LoVo (cell line): ENCODE measurements at places on chromosomes 12 and 14.
A peak's percentile ranks its signal among the peaks of the same experiment; 100 is the strongest.

GRCh38 chr12:56880125-56880992, 53.8 kb downstream of the SDR9C7 start:
- no peak for DNase-seq

GRCh38 chr12:124774054-124774461, 89.6 kb downstream of the SCARB1 start:
- no peak for DNase-seq

DNA sequence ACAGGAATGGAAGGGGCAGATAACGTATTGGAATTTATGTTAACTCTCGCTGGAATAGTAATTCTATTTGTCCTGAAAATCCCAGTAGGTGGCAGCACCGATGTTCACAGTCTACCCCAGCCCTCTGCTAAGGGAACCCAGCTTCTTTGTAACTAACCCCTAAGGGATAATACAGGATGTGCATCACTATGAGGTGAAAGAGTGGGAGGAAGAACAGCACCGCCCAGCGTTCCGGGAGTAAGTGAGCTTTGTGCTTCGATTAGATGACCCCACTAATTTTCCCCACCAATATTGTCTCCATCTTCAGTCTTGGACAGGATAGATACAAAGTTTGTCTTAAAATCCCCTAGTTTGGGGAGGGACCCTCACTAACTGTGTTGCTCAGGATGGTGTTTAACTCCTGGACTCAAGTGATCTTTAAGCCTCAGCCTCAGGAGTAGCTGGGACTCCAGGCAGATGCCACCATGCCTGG, 2.7 kb downstream of the SLC2A3 start:
- peak; percentile 73 for DNase-seq

GRCh38 chr14:96217376-96217913, 12.8 kb downstream of the BDKRB2 start:
- DNase-seq = no peak

DNA sequence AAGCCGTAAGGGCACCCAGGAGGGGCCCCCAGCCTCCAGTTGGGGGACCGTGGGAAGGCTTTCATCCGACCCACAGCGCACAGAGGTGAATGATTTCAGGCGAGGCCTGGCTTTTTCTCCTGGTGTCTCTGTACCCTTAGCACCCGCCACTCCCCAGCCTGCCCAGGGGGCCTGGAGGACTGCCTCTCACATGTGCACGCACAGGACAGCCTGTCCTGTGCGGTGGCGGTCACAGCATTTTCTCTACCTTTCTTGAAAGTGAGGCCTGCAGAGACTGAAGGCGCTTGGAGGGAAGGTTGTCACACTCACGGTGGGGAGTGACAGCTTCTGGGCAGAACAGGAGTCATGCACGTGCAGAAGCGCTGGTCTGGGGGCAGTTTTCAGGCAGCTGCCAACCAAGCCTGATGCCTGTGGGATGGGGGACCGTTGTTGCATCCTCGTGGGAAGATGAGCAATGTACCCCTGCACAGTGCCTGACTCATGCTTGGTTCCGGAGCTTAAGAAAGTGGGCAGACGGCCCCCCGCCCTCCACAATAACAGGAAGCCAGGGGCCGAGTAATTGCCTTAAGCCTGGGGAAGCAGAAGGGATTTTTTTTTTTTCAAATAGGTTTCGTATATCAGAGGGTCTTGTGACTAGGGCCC, 148.1 kb downstream of the TSPAN9 start:
- no peak for DNase-seq

DNA sequence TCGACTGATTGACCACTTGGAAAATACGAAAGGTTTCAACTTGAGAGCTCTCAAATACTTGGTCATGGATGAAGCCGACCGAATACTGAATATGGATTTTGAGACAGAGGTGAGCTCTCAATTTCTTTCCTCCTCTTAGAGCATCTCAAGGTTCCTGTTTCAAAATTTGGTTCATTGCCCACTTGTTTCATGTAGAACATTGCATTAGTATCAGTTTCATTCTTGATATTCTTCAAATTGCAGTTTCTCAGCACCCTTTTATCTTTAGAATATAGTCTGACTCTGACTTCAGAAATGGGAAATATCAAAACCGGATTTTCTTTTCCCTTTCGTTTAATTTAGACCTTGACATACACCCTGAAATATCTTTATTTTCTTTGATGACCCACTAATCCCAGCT, 8.8 kb downstream of the DDX47 start:
- DNase-seq = no peak

- DNase-seq = no peak
Observed at GRCh38 chr12:108852674-108853309, 4.6 kb downstream of the SSH1 start.

DNA sequence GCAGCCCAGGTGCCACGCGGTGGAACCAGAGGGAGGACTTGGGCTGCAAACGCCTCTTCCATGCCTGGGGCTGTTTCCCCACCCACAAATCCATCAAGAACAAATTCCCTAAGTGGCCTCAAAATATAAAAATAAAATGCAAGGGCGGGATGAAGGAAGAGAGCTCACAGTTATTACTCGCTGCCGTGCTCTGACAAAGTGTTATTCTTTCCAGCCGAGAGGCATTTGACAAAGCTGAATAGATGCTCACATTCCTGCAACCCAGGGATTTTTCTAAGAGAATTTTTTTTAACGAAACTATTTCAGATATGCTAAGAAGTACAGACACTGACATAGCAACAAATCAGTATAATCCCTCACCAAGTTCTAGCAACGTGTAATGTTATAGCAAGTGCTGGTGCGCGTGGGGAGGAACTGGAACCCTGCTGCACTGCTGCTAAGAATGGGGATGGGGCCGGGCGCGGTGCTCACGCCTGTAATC, 70.7 kb downstream of the SCARB1 start:
- no peak for DNase-seq

GRCh38 chr14:24678801-24679247, 44.8 kb upstream of the GZMB start:
- peak; percentile 86 for DNase-seq

DNA sequence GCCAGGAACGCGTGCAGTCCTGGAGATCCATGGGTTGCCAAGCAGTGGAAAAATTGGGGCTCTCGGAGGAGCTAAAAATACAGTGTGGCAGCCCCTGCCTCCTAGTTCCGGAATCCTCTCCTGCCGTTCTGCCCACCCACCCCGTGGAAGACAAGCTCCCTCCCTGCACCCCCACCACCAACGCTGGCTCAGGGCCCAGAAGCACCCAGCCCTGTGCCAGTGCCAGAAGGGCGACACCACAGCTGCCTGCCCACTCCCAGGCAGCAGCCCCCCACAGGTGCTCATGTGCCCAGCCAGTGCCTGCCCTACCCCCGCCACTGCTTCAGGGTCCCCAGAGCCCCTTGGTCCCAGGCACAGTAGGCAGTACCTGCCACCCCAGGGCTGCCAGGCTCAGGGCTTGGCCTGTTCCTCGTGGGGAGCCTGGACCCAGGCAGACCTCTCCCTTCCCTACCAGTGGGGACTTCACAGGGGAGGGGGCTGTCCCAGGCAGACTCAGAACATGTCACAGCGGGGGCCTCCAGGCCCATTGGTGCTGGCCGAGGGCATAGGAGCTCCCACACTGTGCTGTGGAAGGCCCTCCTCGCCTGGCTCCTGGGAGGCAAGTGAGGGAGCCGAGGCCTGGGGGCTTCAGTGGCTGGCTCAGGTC, 7.4 kb downstream of the INF2 start:
- DNase-seq = no peak

- DNase-seq = no peak
Observed at GRCh38 chr14:99039331-99040041, 232.5 kb downstream of the BCL11B start.

- DNase-seq = no peak
Observed at GRCh38 chr12:108933949-108934348, 54.1 kb downstream of the DAO start.

- DNase-seq = peak; percentile 72
Observed at GRCh38 chr12:104604070-104604994, 147.6 kb downstream of the CHST11 start.

DNA sequence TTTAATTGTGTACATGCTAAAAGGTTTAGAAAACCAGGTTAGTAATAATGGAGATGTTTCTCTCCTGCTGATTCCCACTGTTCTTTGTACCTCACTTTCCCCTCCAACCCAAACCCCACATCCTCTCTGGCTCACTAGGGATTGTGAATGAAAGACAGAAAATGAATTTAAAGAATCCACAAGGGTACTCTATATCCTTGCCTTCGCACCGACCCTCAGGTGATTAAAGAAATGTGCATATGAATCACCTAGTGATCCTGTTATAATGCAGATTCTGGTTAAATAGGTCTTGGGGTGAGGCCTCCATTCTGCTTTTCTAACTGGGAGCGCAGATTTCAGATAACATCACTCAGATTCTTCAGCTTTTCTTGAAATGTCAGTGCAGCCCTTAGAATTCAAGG, 84.3 kb upstream of the OTX2 start:
- no peak for DNase-seq

GRCh38 chr12:129119537-129119936, 266.3 kb downstream of the GLT1D1 start:
- DNase-seq = no peak

GRCh38 chr14:94494085-94494484, 15.2 kb downstream of the SERPINA12 start:
- no peak for DNase-seq

DNA sequence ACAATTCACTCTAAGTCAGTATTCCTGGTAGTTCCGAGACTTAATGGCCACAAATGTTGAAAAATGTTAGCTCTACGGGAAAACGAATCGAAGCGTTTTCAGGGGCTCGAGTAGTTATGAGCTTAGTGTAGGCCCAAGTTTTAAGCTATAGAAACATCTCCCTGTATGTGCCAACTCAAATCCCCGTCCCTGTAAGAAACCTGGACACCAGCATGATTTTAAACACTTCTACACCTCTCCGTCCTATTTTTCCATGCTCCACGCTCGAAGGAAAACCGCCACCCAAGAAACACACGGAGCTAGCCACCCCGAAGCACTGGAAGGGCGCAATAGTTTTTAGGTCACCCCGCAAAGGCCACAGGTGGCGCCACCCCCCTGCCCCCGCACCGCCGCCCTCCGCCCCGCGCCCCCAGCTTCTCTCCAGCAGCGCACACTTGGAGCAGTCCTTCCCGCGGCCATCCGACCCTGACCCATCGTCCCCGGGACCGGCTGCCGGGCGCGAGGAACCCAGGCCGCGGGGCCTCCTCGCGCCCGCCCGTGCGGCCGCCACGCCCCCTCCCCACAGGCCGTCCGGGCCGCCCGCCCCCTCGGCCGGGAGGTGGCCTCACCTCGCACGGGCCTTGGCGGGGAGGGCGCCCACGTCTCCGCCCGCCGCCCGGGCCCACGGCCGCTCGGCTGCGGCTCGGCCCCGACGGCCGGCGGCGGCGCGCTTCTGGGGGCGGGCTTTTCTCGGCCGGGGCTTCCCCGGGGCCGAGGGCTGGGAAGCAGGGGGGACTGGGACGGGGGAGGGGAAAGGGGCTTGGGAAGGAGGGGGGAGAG, 522 bp downstream of the R3HDM2 start:
- DNase-seq = peak; percentile 61

DNA sequence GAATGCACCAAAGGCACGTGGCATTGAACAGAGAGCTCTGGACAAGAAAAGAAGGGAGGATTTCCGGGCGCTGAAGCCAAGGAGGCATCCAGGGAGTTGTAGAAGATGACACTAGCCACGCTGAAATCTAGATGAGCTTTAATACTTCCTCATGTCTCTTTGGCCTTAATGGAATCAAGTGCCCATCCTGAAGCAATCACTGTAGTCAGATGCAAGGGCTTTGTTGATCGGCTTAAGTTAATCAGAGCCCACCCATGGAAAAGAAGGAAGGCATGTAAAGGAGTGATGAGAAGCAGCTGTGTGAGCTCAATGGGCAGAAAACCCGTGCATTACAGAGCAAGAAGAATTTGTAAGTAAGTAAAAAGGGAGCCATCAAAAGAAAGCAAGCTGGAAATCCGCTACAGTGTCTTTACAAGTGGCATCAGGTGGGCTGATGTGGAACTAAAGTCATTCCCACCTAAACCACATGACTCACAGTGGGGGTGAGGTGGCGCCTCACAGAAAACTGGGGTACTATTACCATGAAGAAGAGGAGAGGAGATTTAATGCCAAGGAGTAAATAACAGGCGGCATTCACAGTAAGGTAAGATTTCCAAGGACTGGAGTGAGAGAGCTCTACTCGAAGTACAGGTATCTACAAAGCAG, 48.4 kb downstream of the NDUFA12 start:
- no peak for DNase-seq

GRCh38 chr12:38707648-38708047, 197.7 kb downstream of the CPNE8 start:
- no peak for DNase-seq

DNA sequence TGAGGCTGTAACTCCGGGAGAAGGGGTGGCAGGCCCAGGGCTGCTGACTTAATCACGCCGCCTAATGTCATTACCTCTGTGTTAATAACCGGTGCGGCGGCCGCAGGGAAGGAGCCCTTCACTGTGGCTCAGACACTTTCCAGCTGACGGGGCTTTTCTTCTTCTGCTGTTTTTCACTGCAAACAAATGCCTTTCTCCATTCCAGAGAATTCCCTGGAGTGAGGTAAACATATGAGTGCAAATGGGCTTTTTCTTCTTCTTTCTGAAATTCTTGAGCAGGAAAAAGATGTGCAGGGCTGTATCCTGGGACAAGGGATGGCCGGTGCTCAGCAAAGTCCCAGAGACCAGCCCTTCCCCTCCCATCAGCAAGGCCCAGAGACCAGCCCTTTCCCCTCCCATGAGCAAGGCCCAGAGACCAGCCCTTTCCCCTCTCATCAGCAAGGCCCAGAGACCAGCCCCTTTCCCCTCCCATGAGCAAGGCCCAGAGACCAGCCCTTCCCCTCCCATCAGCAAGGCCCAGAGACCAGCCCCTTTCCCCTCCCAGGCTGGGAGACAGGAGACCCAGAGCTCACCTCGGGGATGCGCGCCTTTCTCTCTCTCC, 33.4 kb upstream of the FAM181A start:
- no peak for DNase-seq

GRCh38 chr14:76261371-76261811, 109.7 kb downstream of the GPATCH2L start:
- no peak for DNase-seq

GRCh38 chr14:64728856-64729255, 24.6 kb downstream of the PLEKHG3 start:
- DNase-seq = no peak

DNA sequence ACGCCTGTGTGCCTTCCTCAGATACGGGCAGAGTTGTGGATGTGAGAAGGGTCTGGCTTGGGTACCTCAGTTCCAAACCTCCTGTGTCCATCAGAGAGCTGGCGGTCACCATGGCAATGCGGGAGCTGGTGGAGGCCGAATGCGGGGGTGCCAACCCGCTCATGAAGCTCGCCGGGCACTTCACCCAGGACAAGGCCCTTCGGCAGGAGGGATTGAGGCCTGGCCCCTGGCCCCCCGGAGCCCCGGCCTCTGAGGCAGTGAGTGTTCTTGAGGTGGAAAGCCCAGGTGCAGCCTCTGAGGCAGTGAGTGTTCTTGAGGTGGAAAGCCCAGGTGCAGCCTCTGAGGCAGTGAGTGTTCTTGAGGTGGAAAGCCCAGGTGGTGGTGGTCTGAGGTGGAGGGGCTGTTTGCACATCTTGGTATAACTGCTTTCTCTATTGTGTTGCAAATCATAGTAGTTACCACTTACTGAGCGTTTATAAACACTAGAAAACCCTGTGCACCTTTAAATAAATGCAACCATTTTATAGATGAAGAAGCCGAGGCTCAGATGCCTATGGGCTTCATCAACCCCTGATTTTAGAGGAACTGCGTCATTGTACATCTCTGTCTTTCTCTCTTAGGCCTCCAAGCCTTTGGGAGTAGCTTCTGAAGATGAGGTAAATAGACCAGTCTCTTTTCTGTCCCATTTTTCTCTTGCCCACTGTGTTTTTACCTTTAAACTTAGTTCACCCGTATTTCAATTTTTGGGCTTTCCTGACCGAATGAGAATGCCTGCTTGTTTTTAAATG, 976 bp downstream of the PEX5 start:
- no peak for DNase-seq
